ENCODE measurements at places on chromosomes 1 and 21. TPM values are rescaled to one million over a fixed set of nuclear protein-coding genes. Genes with fewer than 3 reads are reported as not detected.
A peak's percentile ranks its signal among the peaks of the same experiment; 100 is the strongest.

The EFHD2 gene
- 85.2 TPM for total RNA-seq

The OR2T29 gene
- not detected for total RNA-seq

GRCh38 chr1:188904201-188904600 is 1573.5 kb downstream of the BRINP3 start:
- DNase-seq: no peak

DNA sequence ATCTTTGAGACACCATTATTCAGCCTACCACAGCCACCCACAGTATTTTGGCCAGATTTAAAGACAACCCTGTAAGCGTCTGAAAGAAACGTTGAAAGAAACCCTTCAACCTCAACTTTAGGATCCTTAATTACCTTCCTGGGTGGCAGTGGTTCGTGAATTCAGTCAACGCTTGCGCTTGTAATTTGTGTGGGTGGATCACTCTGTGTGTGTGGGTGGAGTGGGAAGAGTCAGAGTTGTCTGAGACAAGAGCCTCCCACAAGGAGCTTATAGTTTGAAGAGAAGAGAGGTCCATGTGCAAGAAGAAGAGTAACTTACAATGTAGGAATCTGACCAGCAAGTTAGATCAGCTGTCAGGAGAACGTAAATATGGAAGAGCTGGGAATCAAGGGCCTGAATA is 8.4 kb downstream of the COQ8A start:
- no peak for DNase-seq

GRCh38 chr21:30028537-30028936 is 88.7 kb upstream of the GRIK1 start:
- no peak for DNase-seq

The AMPD1 gene
- not detected for total RNA-seq

DNA sequence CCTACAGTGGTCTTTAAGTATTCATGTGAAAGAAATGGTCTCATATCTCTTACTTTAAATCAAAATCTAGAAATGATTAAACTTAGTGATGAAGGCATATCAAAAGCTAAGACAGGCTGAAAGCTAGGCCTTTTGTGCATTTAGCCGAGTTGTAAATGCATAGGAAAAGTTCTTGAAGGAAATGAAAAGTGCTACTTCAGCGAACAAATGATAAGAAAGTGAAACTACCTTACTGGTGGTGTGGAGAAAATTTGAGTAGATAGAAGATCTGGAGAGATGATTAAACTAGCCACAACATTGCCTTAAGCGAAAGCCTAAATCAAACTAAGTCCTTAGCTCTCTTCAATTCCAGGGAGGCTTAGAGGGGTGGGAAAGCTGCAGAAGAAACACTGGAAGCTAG is 147.6 kb downstream of the DSCAM start:
- DNase-seq: no peak

- no peak for DNase-seq
Observed at GRCh38 chr1:237492359-237492758, 398.4 kb downstream of the ZP4 start.

GRCh38 chr21:39097981-39098380 is 85.3 kb downstream of the PSMG1 start:
- DNase-seq: no peak

GRCh38 chr1:202164271-202165037 is 4.1 kb upstream of the PTPN7 start:
- DNase-seq: peak; percentile 73

The WARS2 gene
- 20.1 TPM for total RNA-seq

The ELAPOR1 gene
- total RNA-seq: 19.7 TPM

GRCh38 chr1:168344517-168344916 is 63.8 kb downstream of the TBX19 start:
- DNase-seq: no peak

GRCh38 chr1:171585715-171586114 is 36.3 kb upstream of the MYOCOS start:
- DNase-seq: no peak

DNA sequence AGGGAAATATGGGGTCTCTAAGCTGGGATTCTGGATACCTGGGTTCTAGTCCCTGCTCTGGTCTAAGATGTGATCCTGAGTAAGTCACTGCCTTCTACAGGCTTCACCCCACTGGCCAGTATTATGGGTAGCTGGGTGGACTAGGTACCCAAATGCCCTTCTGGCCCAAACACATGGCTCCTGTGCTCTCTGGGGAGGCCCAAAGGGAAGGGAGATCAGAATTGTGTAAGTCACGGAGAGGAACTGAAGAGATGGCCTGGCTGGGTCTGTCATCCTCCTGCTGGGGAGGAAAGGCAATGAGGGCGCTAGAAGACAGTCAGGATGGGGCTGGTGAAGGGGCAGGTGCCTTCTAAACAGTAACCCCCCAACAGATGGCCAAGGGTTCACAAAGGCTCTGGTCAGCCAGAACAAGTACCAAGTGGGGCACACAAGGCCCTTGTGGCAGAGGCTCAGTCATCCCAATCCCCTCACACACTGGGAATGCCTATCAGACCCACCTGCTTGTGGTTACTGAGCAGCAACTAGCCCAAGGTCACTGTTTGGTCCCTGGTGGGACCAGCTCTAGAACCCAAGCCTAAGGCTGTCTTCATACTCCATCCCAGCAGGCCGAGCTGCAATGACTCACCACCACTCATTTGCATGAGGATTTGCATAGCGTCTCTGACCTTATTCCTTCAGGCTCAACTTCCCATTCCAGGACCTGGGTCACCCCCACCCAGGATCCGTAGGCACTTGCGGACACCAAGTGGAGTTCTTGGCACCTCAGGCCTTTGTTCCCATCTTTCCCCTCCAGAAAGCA is 9.2 kb downstream of the MEF2D start:
- DNase-seq: no peak

The C1QTNF12 gene
- 3.5 TPM for total RNA-seq

The GNAT2 gene
- total RNA-seq: 0.18 TPM

DNA sequence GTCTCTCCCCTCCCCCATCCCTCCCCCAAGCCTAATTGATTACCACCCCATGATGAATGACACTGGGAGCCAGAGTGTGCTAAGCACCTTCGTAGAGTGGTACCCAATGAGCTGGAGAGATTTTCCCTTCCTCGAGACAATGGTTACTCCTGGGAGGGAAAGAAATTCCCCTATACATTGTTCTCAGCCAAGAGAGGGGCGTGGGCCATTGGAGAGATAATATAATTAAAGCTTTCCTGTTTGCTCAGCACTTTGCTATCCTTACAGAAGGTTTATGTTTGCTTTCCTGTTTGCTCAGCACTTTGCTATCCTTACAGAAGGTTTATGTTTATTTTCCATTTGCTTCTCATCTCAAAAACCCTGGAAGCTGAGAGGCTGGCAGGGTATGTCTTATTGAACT is 126.1 kb upstream of the KLHDC7A start:
- no peak for DNase-seq

- no peak for DNase-seq
Observed at GRCh38 chr1:159898527-159898926, 1.4 kb downstream of the CFAP45 start.

The HSPA6 gene
- 4.9 TPM for total RNA-seq

The TSTD1 gene
- total RNA-seq: 49.0 TPM

The PDZK1 gene
- not detected for total RNA-seq

- DNase-seq: no peak
Observed at GRCh38 chr1:234886081-234886984, 242.3 kb downstream of the TOMM20 start.

GRCh38 chr1:181179279-181179986 is 90.9 kb downstream of the IER5 start:
- no peak for DNase-seq

GRCh38 chr1:209080170-209080781 is 503.2 kb upstream of the CAMK1G start:
- DNase-seq: no peak

DNA sequence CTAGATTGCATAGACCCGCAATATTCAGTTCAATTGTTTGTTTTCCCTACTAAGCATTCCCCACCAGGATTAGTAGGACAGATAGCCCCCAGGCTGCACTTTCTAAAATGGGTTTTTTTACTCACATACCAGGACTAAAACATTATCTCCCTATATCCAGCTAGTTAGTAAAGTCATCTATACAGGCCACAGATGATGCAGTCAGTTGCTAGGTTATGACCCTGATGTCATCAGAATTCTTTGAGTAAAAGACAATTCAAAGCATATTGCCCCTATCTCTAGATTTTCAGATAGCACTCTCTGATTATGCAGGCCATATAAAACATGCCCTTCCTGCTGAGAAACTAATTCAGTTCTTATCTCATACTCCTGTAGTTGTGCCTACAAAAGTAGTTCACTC is 203.6 kb downstream of the LBR start:
- DNase-seq: no peak

The CLCA1 gene
- total RNA-seq: not detected

GRCh38 chr1:207925210-207925609 is 14.3 kb upstream of the CD34 start:
- DNase-seq: no peak

- DNase-seq: no peak
Observed at GRCh38 chr1:119341372-119341947, 27.1 kb upstream of the HAO2 start.

The LEMD1 gene
- not detected for total RNA-seq
